Naive thymus-derived CD8-positive, alpha-beta T cell (primary cell): ENCODE measurements at places on chromosomes 1 and 21. TPM values are rescaled to one million over a fixed set of nuclear protein-coding genes. Genes with fewer than 3 reads are reported as not detected.

DNA sequence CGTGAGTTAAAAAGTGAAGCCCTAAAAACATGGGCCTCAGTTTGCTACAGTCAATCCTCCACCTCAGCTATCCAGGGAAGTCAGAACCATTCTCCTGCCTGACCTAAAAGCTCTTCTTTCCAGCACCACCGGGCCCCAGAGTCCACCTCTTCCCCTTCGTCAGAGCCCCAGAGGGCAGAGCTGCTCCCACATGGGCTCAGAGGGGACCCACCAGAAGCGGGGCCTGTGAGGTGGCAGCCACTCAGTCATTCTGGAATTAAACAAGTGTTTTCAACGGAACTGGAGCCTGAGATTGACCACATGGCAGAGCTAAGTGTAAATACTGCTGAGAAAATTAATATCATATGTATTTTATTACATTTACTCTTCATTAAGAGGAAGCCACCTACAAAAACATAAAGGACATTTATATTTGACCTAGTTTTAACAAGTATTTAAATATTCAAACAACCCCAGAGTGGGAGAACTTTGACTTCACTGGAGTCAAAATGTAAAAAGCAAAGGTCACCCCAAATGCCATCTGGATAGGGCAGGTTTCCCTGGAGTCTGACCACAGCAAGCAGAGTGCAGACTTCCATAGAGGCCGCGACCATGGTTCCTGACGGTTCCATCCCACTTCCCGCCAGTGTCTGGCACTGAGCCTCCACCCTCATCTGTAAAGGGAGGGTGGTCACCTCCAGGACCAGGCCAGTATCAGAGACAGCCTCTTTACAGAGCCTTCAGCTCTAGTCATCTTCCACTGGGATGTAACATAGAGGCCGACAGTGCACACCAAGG, 1.8 kb downstream of the SUMO3 start:
- no peak for DNase-seq

DNA sequence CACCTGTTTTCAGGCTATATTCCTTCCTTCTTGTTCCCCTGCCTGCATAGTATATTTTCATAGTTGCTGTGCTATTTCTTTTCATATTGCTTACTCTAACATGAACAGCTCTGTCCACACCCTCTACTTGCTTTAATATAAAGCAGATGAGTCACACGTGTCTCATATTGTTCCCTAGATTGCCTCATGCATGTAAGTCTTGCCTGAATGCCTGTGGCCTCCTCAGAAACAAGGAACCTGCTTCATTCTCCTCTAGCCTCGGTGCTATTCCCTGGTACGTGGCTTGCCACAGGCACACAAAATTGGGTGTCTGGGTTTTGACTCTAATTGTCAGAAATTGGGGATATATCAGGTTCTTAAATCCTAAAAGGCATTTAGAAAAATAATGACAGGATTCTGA, 16.5 kb upstream of the PKP1 start:
- no peak for DNase-seq

GRCh38 chr1:8115769-8116167, 89.7 kb upstream of the ERRFI1 start:
- DNase-seq: no peak

GRCh38 chr1:21617126-21617738, 51.9 kb downstream of the RAP1GAP start:
- DNase-seq: no peak

GRCh38 chr1:10901891-10902805, 105.7 kb upstream of the CASZ1 start:
- DNase-seq: no peak

GRCh38 chr1:17119076-17119772, at the start of gene PADI2:
TSS of gene PADI2 (minus strand) at chr1:17119451. CDS start at chr1:17119371, 80 bp downstream.
- DNase-seq: peak; percentile 29

DNA sequence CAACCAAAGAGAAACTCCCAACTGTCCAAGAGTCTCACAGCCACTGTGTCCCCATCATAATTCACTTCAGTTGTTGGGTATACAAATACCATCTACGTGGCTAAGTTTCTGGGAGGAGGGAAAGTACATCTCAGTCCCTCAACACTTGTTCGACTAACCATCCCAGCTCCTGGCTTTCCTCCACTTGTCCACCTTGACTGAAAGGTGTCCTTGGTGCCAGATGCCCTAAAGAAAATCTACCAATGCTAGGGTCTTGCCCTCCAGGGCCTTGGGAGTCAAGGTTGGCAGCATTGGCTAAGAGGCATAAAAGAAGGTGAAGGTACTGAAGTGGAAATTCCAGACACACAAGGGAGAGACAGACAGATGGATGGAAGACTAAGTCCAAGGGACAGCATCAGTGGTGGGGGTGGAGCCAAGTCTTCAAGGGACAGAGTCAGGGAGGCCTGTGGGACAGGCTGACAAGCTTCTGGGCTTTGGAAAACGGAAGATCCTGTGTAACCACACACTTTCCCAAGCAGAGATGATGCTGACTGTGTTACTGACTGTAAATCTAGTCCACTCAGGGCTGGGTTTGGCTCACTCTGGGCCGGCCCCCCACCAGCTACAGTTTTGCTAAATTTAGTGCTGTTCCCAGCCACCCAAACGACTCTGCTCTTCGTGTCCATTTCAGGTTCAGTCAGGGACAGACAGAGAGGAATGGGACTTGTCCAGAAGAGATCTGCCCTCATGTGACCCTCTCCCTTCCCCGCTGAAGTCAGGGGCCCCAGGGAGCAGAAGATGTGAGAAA, 60.1 kb downstream of the CD34 start:
- DNase-seq: no peak

GRCh38 chr1:48691429-48692001, 85.2 kb downstream of the BEND5 start:
- DNase-seq: no peak

DNA sequence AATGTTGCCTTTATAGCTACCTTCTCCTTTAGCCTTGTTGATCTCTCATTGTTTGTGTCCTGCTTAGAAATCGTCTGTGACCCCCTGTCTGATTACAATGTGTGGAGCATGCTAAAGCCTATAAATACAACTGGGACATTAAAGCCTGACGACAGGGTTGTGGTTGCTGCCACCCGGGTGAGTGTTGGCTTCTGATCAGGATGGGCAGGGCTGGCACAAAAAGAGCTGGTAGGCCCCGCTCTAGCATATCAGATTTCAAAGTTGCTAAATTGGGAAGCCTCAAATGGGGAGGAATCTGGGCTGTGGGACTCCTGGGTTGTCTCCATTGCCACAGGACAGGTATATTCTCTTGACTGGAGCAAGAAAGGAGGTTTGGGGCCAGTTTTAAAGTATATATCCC, 8.4 kb downstream of the NCSTN start:
- no peak for DNase-seq

- no peak for DNase-seq
These were observed 182.9 kb downstream of the BACH1 start for GRCh38 chr21:29481641-29482040.

GRCh38 chr1:152906023-152906565, 2.3 kb upstream of the IVL start:
- DNase-seq: no peak

GRCh38 chr1:230139741-230140140, 72.7 kb downstream of the GALNT2 start:
- no peak for DNase-seq

DNA sequence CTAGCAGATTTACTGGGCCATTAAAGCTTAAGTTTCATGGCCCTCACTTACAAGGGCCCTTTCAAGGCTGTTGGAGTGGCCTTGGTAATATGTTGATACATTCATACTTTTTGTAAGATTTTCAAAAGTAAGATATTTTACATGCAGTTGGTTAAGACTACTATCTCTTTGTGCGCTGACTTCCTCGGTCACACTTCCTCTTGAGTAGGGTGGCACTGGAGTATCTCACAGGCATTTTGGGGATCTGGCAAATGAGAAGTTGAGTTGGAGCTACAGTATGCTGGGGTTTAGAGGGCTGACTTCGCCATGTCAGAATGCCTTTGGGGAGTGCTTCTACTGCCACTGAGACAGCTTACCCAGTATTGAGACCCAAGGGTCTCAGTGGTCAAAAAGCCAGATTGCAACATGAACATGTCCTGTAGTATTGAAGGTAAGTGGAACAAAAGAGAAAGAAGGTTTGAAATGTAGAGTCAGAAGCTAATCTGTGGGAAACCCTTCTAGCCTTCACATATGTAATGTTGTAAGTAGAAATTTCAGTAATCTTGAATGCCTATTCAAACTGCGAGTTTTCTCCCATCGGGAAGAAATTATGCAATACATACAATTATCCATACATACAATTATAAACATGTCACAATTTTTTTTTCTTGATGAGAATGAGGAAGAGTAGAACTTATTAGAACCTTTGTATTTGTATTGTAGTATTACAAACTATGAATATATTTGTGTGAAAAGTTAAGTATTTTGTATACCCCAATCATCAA, 32.3 kb upstream of the RALGPS2 start:
- DNase-seq: no peak

CELSR2 gene
- 6.8 TPM for total RNA-seq

CNKSR1 gene
- total RNA-seq: 2.4 TPM

AKR7A3 gene
- total RNA-seq: 1.5 TPM

LENEP gene
- total RNA-seq: 0.91 TPM

TMPRSS15 gene
- total RNA-seq: not detected

ARTN gene
- 0.96 TPM for total RNA-seq

TMEM35B gene
- total RNA-seq: 34.3 TPM
